HCEC 1CT (cell line): ENCODE measurements at places on chromosomes 5 and 9.

- DNase-seq = no peak
Observed at GRCh38 chr5:150189728-150190502, at the start of gene SLC6A7. Gene SLC6A7, plus strand, starts transcription at chr5:150190062. Its CDS starts 266 bp downstream, at chr5:150190328.

GRCh38 chr9:1875251-1875851, 139.8 kb upstream of the SMARCA2 start:
- no peak for DNase-seq

GRCh38 chr9:109940561-109940960, 160.6 kb downstream of the PALM2AKAP2 start:
- DNase-seq = no peak

- no peak for DNase-seq
Observed at GRCh38 chr5:131104169-131104808, 60.8 kb downstream of the HINT1 start.
